ENCODE measurements at places on chromosomes 7 and 10.

- DNase-seq: no peak
Observed at GRCh38 chr10:12212454-12212853, 16.5 kb downstream of the CDC123 start.

DNA sequence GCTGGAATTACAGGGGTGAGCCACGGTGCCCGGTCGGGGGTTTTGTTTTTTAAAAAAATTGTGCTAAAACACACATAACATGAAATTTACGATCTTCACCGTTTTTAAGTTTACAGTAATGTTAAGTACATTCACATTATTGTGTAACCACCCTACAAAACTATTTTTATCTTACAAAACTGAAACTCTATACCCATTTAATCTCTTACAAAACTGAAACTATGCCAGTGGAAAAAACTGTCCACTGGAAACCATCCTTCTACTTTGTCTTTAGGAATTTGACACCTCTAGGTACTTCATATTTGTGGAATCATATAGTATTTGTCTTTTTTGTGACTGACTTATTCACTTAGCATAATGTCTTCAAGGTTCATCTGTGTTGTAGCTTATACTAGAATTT, 1.0 kb upstream of the PSMC2 start:
- no peak for DNase-seq

DNA sequence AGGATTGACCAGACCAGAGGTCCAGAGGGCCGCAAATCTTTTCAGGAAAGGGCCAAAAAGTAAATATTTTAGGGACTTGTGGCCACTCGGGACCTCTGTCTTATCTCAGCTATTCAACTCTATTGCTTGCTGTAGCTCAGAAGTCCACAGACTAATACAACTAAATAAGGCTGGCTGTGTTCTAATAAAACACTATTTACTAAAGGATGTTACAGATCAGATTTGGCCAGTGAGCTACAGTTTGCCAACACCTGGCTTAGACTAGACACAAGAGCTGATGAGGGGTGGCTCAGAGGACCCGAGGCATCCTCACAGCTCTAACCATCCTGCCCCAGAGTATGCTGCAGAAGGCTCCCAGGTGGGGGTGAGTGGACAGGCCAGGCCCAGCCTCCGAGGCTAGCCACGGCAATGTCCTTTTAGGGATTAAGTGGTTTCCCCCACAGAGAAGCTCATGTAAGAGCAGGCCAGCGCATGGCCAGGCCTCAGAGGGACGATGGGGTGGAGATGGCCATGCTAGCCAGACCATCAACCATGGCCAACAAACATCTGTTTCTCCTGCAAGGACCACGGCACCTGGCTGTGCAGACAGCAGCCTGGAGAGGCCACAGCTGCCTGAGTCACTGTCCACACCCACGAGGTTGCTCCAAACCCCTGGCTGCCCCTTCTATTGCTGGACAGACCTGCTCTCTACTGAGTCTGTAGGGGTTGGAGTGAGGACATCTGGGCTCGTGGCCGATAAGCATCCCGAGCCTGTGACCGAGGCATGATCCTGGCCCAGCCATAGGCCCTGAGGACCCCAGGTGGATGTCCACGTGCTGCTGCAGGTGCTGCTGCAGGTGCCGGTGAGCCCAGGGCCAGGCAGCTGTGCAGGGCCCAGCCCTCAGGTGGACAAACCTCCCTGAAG, 76.5 kb downstream of the AFAP1L2 start:
- DNase-seq: no peak

DNA sequence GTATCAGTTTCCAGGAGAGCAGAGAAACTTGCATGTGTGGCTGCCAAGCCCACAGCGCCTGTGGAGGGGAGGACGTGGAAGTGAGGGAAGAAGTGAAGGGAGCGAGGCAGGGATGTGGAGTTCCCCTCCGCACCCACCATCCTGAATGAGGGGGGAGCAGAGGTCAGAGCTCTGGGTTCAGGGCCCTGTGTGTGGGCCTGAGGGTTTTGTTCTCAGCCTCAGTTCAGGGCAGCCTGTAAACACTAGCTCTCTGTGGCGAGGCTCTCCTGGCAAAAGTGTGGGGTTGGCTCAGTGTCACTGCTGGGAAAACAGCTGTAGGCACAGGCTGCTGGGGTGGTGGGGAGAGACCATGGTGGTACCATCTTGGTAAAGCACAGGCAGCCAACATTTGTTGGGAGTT, 108.4 kb downstream of the C10orf105 start:
- no peak for DNase-seq

DNA sequence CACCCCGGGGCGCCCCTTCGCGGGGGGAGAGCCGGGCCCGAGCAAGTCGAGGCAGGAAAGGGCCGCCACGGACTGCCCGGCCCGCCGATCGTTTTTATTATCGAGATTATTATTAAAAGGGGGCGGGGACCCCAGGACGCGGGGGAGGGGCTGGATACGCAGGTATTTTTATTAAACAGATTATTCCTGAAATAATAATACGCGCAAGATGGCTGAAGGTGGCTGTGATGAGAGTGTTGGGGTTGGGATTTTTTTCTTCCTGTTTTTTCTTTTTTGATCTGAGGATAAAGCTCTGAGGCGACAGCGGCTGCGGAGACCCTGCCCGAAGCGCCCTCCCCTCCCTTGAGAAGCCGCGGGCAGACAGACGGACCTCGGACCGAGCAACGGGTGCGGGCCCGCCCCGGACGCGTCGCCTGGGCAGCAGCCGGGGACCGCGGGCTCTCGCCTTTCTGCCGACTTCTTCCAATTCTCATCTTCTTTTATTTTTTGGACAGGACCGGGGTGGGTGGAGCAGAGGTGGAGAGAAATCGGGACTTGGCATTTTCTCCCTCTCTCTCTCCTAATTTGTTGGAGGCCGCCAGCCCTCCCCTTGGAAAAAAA, 1.4 kb upstream of the TRIM8 start:
- DNase-seq: peak; percentile 47

- DNase-seq: peak; percentile 55
Observed at GRCh38 chr7:100483722-100484672, at the start of gene NYAP1. Gene NYAP1, plus strand, starts transcription at chr7:100483927. Its CDS starts 1,385 bp downstream, at chr7:100485312.

- DNase-seq: no peak
Observed at GRCh38 chr10:14389981-14390590, 59.4 kb upstream of the FRMD4A start.

DNA sequence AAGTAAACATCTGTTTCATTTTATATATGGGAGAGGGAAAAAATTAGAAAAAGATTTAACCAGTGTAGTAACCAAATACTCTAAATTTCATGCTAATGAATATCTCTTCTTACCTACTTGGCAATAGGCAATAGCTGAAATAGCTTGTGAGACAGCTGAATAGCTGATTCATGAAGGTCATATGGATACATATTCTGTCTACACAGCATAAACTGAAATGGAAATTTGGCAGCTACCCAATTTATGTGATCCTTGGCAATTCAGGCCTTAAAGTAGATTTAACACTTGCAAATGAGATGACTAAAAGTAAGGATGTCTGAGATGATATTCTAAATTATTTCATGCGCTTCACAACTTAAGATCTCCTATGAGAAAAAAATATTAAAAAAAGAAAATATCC, 261.2 kb upstream of the SEMA3A start:
- no peak for DNase-seq

- DNase-seq: no peak
Observed at GRCh38 chr7:138662991-138663320, 38.2 kb downstream of the SVOPL start.

GRCh38 chr7:27115221-27116026, 12.9 kb upstream of the HOXA2 start:
- peak; percentile 82 for DNase-seq

DNA sequence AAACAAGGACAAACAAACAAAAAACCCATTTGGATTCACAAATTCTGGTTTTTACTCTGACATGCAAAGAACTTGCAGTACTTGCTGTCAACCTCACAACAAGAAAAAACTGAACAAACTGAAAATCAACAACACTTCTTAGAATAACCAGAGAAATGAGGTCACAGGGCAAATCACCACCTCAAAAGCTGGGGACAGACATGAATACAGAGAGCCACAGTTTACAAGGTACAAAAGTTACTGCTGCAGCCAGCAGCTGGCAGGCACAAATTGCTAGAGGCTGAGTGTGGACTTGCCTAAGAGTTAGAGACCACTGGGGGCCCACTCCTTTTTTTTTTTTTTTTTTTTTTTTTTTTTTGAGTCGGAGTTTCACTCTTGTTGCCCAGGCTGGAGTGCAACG, 15.0 kb upstream of the RNF32 start:
- DNase-seq: no peak

DNA sequence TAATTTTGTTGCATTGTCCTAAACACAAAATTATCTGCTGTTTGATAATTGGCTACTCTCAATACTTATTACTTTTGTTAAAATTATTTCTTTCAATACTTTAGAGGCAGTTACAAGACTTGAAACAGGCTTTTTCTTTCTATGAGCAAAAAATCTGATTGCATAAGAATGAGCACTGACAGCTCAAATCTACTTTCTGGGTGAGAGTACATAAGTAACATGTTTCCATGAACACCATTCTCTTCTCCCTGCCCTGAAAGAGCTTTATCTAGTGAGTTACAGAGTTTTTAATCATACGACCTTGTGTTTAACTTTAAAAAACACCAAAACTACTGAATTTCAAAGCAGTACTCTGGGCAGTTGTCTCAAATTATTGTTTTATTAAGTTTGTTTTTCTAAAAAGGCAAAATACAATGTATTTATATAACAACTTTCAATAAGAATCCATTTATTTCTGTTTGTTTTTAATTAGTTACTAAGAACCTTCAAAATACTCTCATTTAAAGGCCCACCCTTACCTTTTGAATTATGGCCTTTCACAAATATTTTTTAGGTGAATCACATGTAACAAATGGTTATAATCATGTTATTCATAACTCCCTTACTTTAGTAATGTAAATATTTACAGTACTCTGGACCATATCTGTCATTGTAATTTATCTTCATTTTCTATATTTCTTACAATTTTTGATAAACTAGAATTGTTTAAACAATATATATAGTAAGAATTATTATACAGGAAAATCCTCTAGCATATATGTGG, 23.0 kb upstream of the TFAM start:
- DNase-seq: no peak

- no peak for DNase-seq
Observed at GRCh38 chr7:158538156-158538946, 49.3 kb downstream of the PTPRN2 start.

Data from A549 (cell line).